Stimulated activated CD8-positive, alpha-beta memory T cell treated with anti-CD3 and anti-CD28 coated beads, Interleukin-15, amount 100 ng/mL, for 48 hours (primary cell): ENCODE measurements at places on chromosomes 6 and 20.

- no peak for DNase-seq
These were observed 104.0 kb downstream of the SASH1 start for GRCh38 chr6:148446681-148447080.

- DNase-seq: no peak
These were observed 115.4 kb upstream of the SAMD5 start for GRCh38 chr6:147392917-147393625.

- no peak for DNase-seq
These were observed 125.0 kb downstream of the NFATC2 start for GRCh38 chr20:51417250-51418136.

- DNase-seq: peak; percentile 26
These were observed 19.5 kb downstream of the KCNQ2 start for GRCh38 chr20:63452821-63453523.

DNA sequence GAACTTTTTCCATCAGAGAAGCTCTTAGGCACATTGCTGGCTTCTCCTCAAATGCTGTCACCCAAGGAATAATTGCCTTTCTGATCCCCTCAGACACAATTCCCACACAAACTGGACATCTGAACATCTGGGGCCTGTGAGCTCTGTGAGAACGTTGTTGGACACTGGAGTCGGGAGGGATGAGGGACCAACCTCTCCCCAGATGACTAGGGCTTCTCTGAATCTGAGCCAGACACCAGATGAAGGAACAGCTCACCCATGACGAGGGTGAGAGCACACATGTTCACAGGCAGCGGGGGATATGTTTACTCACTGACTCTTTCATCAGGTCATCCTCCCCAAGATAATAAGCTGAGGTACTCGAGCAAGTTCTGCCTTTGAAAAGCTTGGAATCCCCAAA lies 283.9 kb upstream of the SUPT3H start:
- no peak for DNase-seq

DNA sequence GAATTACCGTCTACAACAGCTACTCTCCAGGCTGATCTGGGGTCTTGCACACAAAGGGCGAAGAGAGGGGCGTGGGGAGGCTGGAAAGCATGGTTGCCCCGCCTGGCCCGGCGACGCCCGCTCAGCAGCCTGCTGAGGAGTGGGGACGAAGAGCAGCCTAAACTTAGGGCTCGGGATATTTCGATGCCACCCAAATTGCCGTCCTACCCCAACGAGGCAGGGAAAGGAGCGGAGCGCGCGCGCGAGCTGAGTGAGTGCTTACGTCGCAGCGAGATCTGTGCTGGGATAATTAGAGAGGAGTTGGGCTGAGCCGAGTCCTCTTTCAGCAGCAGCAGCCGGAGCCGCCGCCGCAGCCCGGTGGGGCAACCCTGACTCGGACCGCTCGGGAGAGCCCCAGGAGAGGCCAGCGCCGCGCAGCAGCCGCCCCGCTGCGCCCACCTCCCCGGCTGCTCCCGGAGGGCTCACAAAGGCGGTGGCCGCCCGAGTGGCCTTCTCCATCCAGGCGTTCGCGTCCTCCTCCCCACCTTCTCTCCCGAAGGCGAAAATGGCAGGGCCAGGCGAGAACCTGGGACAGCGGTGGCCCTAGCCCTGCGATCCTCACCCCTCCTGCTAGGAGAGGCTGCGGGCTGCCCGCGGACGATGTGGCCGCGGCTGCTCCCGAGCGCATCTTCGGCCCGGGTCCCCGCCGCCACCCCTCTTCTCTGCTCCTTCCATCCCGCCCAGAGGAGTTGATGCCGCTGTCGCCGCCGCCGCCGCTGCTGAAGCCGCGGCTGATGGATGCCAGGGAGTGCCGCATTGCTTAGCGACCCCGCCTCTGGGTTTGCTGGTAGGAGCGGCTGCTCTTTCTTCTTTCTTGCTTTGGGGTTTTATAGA lies at the start of gene CLVS2:
TSS of gene CLVS2 (plus strand) at position 315 of the 873 bp plus-strand sequence. CDS start 1,543 bp downstream, outside the sequence.
- no peak for DNase-seq

- no peak for DNase-seq
These were observed 223.9 kb downstream of the TSHZ2 start for GRCh38 chr20:53195876-53196610.

DNA sequence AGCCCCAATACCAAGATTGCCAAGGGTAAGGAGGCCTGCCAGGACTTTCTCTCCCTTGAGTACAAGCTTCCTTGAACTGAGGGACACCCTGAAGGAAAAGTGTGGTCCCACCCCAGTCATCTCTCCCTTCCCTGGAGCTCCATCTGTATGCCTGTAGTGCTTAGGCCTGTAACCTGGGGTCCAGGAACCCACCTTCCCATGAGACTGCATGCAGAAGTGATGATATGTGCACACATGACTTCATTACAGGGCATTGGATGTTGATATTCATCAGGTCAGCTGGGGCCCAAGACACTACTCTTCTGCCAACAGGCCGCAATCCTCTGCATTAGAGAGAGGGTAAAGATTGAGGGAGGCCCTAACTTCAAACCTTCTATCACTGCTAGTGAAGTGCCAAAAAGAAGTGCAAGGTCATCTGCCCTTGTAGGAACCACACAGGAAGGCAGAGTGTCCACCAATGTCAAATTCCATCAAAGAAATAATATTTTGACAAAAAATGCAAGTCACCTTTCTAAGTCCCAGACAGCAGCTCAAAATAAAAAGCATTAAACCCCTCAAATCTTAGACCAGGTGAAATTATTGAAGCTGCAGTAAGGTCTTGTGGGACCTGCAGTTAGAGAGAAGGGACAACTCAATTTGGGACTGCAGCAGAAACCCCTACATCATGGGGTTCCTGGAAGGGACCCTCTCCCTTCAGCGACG lies 5.1 kb downstream of the HLA-F start:
- no peak for DNase-seq

- DNase-seq: no peak
These were observed 778 bp upstream of the ATF6B start for GRCh38 chr6:32128751-32129296.

DNA sequence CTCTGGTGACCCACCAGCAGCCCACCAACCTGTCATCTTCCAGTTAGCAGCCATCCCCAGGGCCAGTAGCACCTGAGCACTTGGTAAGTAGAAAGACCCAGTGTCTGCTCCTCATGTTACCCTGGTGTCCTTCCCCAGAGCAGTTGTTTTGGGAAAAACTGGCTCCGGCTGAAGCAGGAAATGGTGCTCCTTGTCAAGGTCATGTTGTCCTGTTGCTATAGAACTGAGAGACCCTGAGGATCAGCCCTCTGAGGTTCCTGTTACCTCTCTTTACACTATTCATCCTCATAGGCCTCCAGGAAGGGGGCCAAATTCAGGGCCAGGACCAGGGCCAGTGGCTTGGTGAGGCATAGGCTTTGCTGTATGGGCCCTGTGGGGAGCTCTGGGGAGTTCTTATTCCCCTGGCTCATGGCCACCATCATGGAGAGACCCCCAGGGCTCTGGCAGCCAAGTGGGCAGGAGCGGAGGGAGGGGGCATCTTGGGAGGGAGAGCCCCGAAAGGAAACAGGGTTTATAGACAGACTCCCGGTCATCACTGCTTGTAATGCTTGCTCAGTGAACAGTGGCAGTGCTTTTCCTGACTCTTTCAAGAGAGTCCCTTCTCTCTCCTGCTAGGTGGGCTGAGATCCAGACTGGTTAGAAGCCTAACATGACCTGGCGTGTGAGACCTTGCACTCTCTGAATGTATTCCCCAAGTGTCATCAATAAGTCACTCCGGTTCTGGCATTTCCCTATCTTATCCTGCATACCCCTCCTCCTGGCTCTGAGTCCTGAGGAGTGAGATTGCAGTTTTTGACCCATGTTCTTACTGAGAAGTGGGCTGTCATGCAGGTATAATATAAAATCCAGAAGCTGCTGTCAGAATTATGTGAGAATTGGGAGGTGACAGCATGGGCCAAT lies 50.7 kb downstream of the PPARD start:
- no peak for DNase-seq

GRCh38 chr6:136471372-136471771 lies 78.8 kb downstream of the MAP7 start:
- no peak for DNase-seq

DNA sequence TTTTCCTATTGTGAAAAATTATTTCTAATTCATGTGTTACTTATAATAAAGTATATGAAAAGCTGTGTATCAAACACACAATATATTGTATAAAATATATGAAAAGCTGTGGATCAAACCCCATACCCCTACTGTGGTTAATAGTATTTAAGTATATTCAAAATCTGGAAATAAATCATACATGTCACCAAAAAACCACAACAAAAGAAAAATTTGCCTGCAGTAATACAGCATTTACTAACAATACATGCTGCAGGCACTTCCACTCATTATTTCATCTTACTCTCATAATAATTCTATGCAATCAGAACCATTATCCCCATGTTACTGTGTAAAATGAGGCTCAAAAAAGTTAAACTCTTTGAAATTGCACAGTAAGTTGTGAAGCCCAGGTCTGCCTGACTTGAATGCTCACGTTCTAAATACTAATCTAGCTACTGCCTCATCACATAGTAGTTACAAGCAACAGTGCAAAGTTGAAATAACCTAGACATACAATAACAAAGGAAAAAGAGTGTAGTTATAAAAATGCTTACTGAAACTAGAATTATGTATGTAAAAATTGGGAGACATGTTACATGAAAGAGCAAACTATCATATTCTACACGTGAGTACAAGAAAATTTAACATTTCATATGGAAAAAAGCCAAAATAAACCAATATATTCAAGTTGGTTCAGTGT lies 61.7 kb downstream of the FAM217A start:
- DNase-seq: no peak

GRCh38 chr6:117559299-117559698 lies 43.0 kb downstream of the GOPC start:
- DNase-seq: no peak

DNA sequence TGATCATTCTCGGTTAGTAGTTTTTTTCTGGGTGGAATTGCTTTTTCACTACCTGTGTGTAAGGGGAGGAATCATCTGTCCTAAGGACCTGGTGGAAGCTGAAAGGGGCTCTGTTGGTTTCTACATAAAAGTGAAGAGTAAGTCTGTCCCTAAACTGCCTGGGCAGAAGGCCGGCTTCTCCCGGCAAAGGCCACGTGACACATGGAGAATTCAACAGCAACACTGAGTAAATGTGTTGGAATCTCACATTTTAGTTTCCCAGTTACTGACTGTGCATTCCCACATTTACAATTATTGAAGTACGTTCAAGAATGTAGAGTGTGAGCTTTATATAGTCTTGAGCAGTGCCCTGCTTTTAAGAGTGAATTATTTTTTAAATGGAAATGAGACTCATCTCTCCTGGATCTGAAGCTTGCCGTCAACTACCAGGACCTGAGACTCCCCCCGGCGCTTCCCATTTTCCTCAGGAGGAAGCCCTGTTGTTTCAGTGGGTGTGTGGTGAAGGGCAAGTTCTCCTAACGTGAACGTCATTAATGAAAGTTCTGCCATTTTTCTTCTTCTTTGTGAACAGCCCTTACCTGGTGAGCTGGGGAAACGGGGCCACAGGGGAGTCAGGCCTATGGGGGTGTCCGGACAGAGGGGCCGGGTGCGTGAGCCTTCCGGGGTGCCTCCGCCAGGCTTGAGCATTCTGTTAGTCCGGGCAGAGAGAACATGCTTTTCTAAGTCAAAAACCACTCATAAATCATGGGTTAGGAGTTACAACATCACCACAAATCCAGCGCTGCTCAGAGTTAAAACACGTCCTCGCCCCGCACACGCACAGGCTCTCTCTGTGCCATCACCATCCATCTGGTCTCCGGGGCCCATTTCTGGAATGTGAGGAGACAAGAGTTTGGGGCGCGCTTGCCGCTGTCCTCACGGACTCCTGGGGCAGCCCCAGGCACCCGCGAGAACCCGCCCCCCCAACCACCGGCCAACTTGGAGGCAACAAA lies 56.6 kb upstream of the SMOC2 start:
- no peak for DNase-seq

GRCh38 chr6:209432-210103 lies 82.7 kb upstream of the DUSP22 start:
- no peak for DNase-seq

DNA sequence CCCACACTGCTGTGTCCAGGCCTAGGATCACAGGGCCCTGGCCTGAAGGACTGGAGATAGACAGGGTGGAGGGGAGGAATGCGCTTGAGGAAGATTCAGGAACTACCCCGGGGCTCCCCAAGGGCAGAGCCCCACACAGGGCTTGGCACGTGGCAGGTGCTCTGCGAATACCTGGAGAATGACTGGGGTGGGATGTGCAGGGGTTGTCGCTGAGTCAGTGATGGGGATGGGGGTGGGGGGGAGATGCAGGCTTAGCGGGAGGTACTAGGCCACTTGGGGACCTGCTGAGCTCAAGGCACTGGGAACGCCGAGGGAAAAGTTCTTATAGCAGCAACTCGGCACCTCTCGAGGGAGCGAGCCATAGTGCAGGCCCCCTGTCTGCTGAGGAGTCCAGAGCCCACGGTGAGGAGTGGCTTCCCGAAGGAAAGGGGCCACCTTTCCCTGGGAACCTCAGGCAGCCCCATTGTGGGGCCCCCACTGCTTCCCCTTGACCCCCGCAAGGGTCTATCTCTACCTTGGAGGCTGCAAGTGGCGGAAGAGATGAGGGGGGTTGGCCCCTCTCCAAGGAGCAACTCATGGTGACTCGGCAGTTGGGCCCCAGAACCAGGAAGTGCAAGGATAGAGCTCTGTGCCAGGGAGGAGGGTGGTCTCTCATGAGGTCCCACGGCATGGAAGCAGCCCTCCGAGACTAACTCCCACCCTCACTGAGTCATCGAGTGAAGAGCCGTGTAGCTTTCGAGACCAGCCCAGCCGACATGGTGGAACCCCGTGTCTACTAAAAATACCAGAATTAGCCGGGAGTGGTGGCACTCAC lies 33.1 kb downstream of the SRC start:
- no peak for DNase-seq

GRCh38 chr20:40286975-40287531 lies 402.0 kb downstream of the MAFB start:
- DNase-seq: no peak

DNA sequence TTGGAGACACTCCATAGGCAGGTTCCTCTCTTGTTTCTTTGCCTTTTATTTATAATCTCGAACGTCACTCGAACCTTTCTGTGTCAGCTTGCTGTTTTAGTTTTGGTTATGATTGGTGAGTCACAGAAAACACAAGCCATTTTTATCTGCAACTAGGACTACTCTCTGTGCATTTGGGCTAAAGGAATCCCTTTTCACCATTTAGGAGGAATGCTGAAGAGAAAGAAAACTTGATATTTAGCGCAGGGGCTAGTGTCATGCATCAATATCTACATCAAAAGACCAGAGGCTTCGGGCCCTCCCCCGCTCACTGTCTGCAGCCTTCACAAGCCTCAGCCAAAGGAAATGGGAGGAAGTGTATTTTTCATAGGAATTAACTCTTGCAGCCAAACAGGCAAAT lies 507.8 kb upstream of the CITED2 start:
- no peak for DNase-seq

DNA sequence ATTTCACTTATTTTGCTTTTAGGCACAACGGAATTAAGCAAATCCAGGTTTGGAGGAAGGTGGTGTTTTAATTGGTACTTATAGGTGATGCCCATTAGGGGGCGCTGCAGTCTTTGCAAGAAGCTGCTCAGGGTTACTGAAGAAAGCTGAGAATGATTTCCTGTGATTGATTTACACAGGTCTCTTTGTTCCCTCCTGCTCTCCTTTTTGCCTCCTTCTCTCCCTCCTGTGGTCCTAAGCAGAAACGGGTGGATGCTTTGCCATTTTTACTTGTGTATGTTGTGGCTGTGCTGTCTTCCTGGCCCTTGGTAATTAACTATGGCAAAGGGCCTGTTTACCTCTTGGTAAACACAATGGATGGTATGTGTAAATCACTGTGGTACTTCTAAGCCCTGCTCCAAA lies 97.8 kb downstream of the ANKS1A start:
- peak; percentile 26 for DNase-seq

GRCh38 chr20:49630396-49630951 lies 62.5 kb upstream of the PTGIS start:
- no peak for DNase-seq
